ENCODE measurements at places on chromosomes 2 and 18. TPM values are rescaled to one million over a fixed set of nuclear protein-coding genes. Genes with fewer than 3 reads are reported as not detected.

The NCL gene
- total RNA-seq: 599 TPM

The ADCYAP1 gene
- total RNA-seq: not detected

DNA sequence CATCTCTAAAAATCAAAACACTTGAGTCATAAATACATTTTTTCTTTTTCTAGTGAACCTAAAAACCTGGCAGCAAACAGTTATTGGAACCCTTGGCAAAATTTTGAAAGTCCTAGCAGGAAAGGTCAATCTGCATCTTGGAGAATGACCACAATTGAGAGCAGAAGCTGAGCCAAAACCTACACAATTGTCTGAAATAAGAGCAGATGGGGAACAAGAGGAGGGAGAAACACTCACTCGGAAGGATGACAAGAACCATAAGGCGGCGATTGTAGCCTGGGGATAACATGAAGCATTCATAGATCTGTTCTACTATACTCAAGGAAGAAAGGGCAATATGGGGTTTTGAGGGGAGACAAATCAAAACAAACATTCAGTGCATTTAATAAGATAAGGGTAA is 117.0 kb downstream of the CHN1 start:
- H3K36me3 ChIP-seq: no peaks in the 10 kb centered on the region
- no peak for DNase-seq

DNA sequence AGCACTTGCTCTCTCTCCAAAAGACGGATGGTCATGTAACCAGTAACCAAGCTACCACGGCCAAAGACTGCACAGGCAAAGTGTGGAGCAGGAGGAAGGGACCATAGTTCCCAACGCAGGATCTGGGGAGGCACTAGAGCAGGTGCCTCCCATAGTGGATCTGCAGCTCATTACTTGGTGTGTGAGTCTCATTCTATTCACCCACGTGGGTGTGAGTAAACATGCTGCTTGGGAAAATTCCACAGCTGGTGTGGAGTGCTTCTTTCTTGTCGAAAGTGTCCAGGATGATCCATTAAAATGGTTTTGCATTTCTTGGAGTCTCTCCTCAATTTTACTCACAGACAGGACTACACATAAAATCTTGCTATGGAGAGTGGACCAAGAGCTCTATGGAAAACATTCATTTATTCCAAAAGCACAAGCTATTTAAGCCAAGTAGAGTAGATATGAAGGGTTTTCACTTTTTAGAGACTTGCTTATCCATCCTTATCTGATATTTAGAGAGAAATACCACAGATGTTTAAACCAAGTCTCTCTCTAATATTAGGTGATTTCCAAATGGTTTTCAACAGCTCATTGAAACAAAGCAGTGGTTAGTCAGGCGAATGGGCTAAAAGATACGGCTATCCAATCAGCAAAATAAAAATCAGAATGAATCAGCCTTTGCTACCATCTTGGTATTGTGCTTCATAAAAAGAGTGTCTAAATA is 104.3 kb upstream of the CCDC195 start:
- H3K4me3 ChIP-seq: no peak overlapping the region
- H3K27ac ChIP-seq: peak overlapping the region; percentile 31
- DNase-seq: no peak
- H3K4me1 ChIP-seq: peaks cover 3% of the 10 kb centered on the region
- H3K27me3 ChIP-seq: no peaks in the 10 kb centered on the region

The PLEKHM3 gene
- 7.7 TPM for total RNA-seq

The CXCR1 gene
- total RNA-seq: 0.99 TPM

DNA sequence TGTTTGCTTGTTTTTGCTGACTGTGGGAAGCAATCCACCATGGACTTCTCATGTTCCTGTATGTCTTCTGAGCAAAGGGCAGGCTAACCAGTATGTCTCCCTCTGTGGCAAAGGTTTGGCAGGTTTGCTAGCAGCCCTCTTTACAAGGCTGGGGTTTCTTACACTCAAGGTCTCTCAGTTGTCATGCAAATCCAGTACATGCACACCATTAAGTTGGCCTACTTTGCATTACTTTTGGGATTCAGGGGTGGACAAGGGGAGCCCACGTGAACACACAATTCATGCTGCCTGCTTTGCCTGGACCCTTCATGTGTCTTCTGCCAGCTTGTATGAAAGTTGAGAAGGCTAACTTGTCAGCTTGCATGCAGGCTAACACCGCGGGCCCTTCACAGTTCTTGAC is 134.9 kb downstream of the LRRTM4 start:
- H3K27me3 ChIP-seq: no peaks in the 10 kb centered on the region
- DNase-seq: no peak
- H3K27ac ChIP-seq: no peak overlapping the region
- H3K36me3 ChIP-seq: no peaks in the 10 kb centered on the region
- H3K4me1 ChIP-seq: no peaks in the 10 kb centered on the region

- no peak overlapping the region for H3K27ac ChIP-seq
- H3K36me3 ChIP-seq: peaks cover 2% of the 10 kb centered on the region
- DNase-seq: no peak
- peaks cover 3% of the 10 kb centered on the region for H3K27me3 ChIP-seq
- no peaks in the 10 kb centered on the region for H3K4me1 ChIP-seq
These were observed 421.6 kb upstream of the ID2 start for GRCh38 chr2:8260213-8260612.

GRCh38 chr18:35688757-35689156 is 107.2 kb downstream of the GALNT1 start:
- H3K36me3 ChIP-seq: peaks cover 2% of the 10 kb centered on the region
- H3K27me3 ChIP-seq: no peaks in the 10 kb centered on the region
- H3K4me1 ChIP-seq: no peaks in the 10 kb centered on the region
- no peak overlapping the region for H3K27ac ChIP-seq
- H3K4me3 ChIP-seq: no peak overlapping the region
- no peak for DNase-seq

DNA sequence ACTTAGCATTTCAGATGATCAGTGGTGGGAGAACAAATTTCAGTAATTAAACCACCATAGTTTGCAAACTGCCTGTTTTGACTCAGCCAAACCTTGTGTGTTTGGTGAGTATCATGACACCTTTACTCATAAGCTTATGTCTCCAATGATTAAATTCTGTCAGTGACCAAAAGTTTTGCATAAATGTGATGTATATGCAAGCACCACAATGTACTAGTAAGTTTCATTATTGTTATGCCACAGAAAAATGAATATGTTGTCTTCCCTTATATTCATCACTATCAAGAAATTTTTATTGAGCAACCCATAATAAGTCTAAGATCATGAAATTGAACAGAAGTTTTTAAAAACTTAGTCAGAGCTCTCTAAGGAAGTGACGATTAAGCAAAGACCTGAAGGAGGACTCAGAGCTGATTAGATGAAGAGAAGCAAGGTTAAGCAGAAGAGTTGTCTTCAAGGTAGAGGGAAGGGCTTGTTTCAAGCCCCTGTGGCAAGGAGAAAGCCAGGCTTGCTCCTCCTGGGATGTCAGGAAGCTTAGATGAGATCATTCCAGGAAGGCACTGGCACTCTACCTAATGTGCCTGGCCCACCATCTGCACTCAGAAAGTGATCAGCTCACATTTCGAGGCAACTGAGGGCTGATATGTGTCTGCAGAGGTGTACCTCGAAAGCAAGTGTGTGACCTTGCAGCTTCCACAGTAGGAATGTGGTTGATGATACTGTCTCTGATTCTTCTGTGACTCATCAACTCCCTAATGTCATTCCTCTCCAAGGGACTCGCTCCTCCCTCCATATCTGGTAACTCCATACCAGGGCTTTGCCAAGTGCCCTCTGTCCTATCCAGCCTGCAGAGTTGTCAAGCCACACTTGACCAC is 54.7 kb downstream of the KCTD18 start:
- H3K4me3 ChIP-seq: no peak overlapping the region
- no peak overlapping the region for H3K27ac ChIP-seq
- no peaks in the 10 kb centered on the region for H3K27me3 ChIP-seq
- peaks cover 28% of the 10 kb centered on the region for H3K4me1 ChIP-seq

The CABYR gene
- 1.3 TPM for total RNA-seq

DNA sequence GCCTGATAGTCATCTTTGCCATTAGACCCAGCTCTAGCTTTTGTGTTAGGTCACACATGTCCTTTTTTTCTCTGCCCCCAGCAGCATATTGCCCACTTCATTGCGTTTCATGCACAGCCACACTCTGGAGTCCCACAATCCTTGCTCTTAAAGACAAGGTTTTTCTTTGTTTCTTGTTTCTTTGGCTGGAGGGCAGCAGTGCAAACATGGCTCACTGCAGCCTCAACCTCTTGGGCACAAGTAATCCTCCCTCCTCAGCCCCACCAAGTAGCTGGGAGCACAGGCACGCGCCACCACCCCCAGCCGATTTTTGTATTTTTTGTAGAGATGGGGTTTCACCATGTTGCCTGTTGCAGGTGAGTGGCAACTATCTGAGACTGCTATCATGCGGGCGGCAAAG is 16.9 kb upstream of the PAPOLG start:
- H3K27me3 ChIP-seq: peaks cover 28% of the 10 kb centered on the region
- peaks cover 16% of the 10 kb centered on the region for H3K4me1 ChIP-seq
- H3K4me3 ChIP-seq: no peak overlapping the region
- H3K27ac ChIP-seq: no peak overlapping the region

- no peaks in the 10 kb centered on the region for H3K36me3 ChIP-seq
- H3K4me3 ChIP-seq: no peak overlapping the region
- H3K27ac ChIP-seq: no peak overlapping the region
- no peaks in the 10 kb centered on the region for H3K4me1 ChIP-seq
- no peaks in the 10 kb centered on the region for H3K27me3 ChIP-seq
These were observed 137.3 kb upstream of the CWC22 start for GRCh38 chr2:180144338-180144813.

The GPR35 gene
- total RNA-seq: 5.1 TPM

The EFHD1 gene
- total RNA-seq: 0.32 TPM

GRCh38 chr2:58634653-58635370 is 393.7 kb upstream of the FANCL start:
- no peak for DNase-seq
- no peak overlapping the region for H3K27ac ChIP-seq
- no peaks in the 10 kb centered on the region for H3K4me1 ChIP-seq

The THSD7B gene
- not detected for total RNA-seq
